ENCODE measurements at places on chromosomes 7 and 10.

DNA sequence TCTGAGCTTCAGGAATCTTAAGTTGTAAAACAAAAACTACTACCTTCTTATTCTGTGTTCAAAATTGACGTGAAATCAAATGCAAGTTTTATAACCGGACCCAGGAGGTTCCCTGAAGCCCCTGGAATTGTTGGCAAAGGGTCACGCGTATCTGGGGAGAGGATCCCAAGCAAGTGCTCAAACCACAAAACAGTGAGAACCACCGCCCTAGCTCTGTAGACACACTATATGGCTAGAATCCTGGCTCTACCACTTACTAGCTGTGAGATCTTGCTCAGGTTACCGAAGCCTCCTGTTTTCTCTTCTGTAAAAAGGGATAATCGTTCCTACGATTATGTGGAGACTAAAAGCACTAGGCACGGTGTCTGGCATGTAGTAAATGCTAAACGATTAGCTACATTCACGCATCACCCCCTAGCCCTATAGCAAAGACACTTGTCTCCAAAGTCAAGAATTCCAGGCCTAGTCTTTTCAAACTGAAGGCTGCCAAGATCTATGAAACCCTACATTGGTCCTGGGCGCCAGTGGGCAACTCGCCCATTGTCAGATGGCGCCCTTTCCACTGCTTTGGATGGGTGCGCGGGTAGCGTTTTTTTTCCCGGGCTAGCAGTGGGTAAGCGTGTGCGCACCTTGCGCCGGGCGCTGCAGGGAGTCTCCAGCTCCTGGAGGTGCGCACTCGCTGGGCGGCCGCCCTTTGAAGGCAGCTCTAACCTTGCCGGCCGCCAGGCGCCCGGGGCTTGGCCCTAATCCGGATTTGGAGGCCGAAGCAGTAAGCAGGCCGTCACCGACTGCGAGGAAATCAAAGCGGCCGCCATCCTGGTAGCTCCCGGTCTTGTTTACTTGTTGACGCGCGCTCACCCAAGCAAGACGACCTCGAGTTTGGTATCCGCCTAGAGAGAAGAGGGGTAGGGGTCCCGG lies 11.6 kb upstream of the NKX2-3 start:
- DNase-seq: no peak

DNA sequence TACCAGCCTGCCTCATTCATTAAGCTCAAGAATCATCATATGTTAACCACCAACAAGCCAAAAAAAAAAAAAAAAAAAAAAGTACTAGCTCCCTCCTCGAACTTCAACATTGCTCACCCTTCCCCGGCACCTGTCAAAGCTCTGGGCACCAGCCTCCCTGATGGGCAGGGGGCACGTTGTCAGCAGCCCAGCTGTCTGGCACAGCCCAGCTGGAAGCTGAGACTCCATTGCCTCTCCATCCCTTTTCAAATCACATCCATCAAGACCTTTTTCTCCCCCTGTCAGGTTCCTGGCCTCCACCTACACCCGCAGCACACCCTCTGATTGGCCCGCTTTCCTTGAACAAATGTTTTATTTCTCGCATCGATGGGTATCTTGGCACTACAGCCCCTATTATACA lies 913.3 kb upstream of the AUTS2 start:
- no peak for DNase-seq

- no peak for DNase-seq
Observed at GRCh38 chr7:18370633-18371032, 124.9 kb upstream of the HDAC9 start.

- DNase-seq: no peak
Observed at GRCh38 chr7:106064316-106064715, 47.8 kb downstream of the SYPL1 start.

GRCh38 chr10:98463976-98464754 lies 17.4 kb upstream of the HPS1 start:
- no peak for DNase-seq

DNA sequence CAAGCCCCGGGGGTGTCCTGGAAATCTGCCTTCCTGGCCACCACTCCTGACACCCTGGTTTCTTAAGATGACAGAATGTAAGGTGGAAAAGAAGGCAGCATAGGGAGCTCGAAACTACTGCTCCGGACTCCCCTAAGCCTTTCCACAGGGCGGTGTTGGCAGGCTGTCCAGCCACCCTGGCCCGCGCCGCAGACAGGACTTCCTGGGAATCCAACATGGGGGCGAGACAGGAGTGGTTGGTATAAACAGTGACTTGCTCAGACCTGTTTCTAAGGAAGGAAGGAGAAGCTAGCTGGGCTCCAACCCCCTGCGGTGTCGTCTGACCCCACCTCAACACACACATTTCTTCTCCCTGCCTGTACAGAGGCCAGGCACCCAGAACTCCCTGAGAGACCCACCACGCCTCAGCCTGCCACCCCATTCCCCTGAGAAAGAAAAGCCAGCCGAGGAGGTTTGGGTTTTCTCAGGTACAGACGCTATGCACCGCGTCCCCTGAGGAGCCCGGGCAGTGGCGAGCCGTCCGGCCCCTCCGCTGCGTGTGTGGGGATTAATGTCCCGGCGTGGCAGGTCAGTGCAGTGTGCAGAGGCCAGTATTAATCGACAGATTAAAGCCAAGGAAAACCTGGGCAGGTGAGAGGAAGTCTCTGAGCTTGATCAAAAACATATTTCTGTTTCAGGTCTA lies 349.6 kb upstream of the MKI67 start:
- no peak for DNase-seq

GRCh38 chr7:69162931-69163670 lies 435.2 kb upstream of the AUTS2 start:
- no peak for DNase-seq

DNA sequence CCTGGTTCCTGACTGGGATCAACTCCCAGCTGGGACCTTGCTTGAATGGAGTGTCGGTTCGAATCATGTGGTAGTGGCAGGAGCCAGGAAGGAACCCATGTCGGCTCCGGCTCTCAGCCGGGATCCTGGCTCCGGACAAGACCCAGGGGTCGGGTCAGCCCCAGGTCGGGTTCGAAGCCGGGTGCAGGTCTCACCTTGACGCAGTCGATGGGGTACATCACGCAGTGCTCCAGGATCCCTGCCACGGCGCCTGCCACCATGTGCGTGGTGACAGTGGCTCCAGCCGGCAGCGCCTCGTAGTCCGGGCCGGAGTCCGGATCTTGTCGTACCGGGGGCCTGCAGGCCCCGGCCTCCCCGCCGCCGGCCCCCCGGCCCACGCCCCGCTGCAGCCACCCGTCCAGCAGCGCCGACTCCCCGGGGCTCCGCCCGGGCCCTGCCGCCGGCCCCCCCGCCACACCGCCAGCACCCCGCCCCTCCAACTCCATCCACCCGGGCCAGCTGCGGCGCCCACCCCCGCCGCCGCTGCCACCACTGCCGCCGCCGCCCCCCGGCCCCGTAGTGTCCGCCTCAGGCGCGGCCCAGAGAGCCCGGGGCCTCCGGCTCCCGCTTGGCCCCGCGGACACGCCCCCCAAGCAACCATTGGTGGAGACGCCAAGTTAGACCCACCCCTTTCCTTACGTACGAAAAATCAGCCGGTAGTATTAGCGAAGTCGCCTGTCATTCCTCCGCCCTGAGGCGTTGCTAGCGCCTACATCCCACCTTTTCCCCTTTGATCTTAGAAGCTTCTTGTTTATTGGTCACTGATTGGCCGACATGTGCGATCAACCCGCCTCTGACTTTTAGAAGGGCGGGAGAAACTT lies at the start of gene SLC25A28:
Gene SLC25A28, minus strand, starts transcription at position 589 of the 860 bp plus-strand sequence. Its CDS starts 104 bp downstream, at position 485.
- peak; percentile 95 for DNase-seq

DNA sequence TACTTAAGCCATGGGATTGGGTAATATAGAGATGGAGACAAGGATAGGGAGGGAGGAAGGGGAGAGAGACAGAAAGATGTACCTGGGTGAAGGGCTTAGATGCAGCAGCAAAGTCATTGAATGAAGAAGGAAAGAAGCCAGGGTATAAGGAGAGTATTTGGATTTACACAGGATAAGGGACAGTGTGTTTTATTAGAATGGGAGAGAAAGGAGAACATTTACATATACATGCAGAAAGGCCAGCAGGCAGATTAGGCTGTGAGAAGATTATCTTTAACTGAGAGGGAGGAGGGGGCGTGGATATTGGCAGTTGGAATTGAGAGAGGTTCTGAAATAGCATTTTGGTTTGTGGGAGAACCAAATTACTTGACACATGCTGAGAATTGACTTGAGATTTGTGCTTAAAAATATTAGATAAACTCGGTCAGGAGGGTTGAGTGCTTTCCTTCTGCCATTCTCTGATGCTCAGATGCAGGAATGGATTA lies 161.5 kb upstream of the ZNF804B start:
- DNase-seq: no peak

DNA sequence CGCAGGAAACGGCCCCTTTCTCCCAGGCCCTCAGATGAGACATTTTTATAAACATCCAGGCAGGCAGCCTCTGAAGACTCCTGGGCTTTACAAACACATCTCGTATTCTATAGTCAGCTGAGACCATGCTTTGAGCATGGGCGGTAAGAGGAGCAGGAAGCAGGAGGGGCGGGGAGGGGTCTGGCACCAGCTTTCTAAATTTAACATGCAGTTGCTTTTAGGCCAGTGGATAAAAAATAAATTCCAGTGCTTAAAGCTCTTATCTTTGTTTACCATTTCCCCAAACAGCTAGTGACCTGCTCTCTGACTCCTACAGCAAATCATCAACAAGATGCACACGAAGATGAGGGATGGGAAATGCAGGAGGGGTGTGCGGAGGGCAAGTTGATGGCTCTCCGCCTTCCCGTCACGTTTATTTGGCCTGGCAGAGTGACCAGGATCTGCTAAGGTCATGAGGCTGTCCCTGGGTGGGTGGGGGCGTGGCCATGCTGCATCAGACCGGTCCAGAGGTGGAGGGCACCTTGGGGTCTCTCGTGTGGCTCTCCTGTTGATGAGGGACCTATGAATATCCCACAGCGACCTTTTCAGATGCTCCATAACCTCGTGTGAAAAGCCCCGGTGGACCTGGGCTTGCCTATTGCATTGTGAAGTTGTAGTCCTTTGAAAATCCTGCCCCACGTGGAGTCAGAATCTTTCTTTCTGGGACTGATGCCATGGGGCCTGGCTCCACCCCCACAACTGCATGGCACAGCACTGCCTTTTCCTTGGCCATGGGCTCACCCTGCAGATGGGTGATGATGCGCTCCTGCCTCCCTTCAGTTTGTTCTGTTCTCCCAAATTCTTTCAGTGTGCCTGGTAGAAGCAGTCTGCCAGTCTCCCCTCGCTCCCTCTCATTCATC lies 67.5 kb downstream of the PARP12 start:
- no peak for DNase-seq

GRCh38 chr10:114767101-114767985 lies 54.2 kb upstream of the FHIP2A start:
- DNase-seq: peak; percentile 3

GRCh38 chr10:79206300-79207095 lies 137.7 kb downstream of the ZMIZ1 start:
- DNase-seq: no peak

GRCh38 chr10:50275650-50276235 lies 24.4 kb upstream of the ASAH2 start:
- peak; percentile 25 for DNase-seq

DNA sequence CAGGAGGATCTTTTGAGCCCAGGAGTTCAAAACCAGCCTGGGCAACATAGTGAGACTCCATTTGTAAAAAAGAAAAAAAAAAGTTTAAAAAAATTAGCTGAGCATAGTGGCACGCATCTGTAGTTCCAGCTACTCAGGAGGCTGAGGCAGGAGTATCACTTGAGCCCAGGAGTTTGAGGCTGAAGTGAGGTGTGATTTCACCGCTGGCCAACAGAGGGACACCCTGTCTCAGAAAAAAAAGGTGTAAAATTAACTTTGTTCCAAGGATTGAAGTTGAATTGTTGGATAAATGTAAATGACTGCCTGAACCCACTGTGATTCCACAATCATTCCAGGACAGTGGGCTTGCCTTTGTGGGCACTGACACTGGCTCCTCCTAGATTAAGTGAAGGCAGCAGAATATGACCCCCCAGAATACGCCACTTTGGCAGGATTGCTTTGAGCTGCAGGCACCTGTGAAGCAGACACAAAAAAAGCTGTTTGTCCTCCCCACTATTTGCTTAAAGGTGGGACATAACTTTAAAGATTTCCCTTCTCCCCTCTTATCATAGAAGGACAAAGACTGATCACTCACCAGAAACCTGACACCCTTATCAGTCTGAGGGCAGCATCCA lies 57.2 kb upstream of the FOXI2 start:
- DNase-seq: no peak

DNA sequence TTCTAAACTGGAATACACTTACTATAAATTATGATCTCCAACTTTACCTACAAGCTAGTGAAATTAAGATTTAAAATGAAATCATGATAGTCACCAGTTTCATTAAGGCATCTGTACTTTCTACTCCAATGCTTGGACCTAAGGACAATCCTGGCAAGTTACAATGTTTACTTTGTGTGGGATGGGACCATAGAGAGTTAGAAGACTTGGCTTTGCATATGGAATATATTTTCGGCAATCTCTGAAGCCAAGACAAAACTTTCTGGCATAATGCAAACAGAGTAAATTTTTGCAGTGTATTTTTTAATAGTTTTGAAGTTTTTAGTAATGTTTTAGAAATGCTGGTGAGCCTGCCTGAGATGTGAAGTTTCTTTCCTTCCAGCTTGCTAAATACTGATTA lies 248.9 kb downstream of the ABCA13 start:
- no peak for DNase-seq

- no peak for DNase-seq
Observed at GRCh38 chr7:138167222-138167621, 91.0 kb downstream of the AKR1D1 start.
